ENCODE measurements at places on chromosomes 6 and 20. TPM values are rescaled to one million over a fixed set of nuclear protein-coding genes. Genes with fewer than 3 reads are reported as not detected.

GRCh38 chr6:144286503-144287393 is 1.6 kb downstream of the UTRN start:
- peak; percentile 89 for DNase-seq

DNA sequence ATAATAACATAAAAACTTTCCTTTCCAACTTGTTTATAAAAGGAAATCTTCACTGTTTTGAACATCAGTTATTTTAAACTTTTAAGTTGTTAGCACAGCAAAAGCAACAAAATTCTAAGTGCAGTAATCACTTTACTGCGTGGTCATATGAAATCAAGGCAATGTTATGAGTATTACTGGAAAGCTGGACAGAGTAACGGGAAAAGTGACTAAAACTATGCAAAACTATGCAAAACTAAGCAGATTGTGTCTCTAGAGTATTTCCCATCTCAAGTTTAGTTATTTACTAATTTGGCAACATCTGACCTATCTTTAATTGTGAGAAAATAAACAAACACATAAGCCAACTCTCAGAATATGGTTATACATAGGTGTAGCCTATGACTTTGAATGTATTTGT is 10.9 kb upstream of the ANKEF1 start:
- DNase-seq, result no peak

DNA sequence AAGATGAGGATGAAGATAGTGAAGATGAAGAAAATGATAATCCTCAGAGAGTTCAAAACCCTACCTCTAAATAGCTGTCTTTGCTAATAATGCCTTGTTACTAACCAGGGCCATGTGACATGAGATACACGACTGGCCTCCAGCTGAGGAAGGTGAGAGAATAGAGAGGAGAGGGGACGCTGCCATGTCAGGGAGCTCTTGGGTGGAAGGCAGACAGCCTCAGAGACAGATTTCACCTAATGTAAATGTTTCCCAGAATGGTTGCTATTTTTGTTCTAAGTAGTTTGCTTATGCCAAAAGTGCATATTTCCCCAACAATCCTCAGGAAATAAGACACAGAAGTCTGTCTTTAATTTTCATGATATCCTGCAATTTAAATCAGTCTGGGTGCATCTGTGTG is 138.4 kb downstream of the ELOVL4 start:
- DNase-seq, result no peak

DNA sequence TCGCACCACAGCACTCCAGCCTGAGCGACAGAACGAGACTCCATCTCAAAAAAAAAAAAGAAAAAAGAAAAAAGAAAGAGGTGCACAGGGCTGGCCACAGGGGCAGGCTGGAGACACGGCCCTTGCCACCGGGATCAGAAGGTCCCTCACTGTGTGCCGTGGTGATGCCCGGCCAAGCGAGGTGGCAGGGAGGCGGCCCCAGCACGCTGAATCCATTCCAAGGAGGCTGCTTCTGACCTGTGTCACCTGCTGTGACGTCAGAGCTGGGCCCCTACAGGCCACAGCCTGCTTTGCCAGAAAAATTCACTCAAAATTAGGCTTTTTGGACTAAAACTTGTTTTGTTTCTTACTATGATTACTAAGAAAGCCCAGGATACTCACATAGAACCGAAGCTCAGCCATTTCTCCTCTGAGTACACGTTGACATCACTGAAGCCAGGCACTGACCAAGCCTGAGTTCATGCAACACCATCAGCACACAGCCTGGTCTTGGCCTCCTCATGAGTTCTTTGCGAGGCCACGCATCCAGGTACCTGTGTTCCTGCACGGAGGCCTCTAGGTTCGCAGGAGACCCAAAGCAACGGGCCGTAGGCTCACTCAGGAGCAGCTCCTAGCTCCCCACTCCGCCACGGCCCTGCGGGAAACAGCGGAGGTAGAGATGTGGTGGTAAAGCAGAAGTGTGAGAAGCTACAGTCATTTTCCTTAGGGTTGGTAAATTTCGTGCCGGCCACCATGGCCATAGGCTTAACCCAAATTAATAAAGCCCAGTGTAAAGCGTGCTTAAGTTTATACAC is 67.8 kb downstream of the THBS2 start:
- DNase-seq, result no peak

- DNase-seq, result no peak
These were observed 23.7 kb upstream of the MMS22L start for GRCh38 chr6:97306544-97307320.

- DNase-seq, result no peak
These were observed 41.2 kb upstream of the NHSL1 start for GRCh38 chr6:138540468-138540867.

- DNase-seq, result no peak
These were observed 65.3 kb downstream of the NUS1 start for GRCh38 chr6:117740605-117741004.

DNA sequence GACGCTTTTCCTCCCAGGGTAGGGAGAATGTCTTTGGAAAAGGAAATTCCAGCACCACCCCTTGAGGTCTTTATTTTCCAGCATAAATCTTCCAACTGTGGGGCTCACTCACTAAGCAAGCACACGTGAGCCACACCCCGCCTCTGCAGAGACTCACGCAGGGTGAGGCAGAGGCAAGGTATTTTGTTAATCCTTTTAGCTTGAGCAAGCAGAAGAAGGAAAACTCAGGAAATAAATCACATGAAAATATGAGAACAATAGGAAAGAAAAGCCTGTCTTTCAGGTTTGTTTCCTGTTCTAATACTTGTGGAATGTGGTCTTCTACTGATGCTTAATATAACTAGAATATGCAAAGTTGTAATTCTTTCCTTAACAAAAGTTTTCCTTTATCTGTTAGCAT is 4.1 kb upstream of the PHACTR2 start:
- no peak for DNase-seq

GRCh38 chr6:8809662-8810061 is 374.3 kb upstream of the SLC35B3 start:
- DNase-seq, result no peak

DNA sequence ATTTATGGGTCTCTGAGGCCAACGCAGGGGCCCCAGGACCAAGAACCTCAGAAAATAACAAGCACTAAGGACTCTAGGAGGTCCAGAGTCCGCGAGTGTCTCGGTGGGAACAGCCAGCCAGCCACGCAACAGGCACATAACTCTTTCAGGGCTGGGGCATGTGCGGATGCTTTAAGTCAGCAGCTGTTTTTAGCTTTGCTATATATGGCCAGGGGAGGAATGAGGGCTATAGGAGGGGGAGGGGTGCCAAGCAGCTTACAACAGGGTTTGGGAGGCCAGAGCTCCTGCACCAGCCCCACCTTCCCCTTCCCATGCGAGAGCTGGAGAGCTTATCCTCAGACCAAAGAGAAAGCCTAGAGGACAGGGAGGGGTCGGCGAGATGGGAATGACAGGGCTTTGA is 6.2 kb downstream of the JPH2 start:
- no peak for DNase-seq

GRCh38 chr20:49852522-49853080 is 40.0 kb downstream of the SLC9A8 start:
- DNase-seq, result no peak

- DNase-seq, result no peak
These were observed 87.7 kb downstream of the PLCG1 start for GRCh38 chr20:41225091-41225490.

GRCh38 chr6:10355115-10355702 is 59.7 kb downstream of the TFAP2A start:
- no peak for DNase-seq

- no peak for DNase-seq
These were observed 167.9 kb upstream of the STMND1 start for GRCh38 chr6:16933961-16934360.

DNA sequence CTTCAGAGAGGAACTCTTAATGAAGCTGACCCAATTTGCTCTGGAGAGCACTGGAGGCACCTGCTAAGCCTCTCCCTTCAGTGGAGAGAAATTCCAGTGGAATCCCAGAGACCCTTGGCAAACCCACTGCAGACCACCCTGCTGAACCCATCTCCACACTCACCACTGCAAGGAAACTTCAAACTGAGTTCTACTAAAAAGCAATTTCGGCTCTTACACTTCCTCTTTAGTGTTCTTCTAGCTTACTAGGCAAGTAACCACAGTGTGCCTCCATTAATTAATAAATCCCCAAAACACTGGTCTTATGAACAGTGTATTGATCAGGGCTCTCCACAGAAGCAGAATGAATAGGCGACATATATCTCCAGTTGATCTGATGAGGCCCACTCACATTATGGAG is 43.0 kb upstream of the HLA-E start:
- no peak for DNase-seq

DNA sequence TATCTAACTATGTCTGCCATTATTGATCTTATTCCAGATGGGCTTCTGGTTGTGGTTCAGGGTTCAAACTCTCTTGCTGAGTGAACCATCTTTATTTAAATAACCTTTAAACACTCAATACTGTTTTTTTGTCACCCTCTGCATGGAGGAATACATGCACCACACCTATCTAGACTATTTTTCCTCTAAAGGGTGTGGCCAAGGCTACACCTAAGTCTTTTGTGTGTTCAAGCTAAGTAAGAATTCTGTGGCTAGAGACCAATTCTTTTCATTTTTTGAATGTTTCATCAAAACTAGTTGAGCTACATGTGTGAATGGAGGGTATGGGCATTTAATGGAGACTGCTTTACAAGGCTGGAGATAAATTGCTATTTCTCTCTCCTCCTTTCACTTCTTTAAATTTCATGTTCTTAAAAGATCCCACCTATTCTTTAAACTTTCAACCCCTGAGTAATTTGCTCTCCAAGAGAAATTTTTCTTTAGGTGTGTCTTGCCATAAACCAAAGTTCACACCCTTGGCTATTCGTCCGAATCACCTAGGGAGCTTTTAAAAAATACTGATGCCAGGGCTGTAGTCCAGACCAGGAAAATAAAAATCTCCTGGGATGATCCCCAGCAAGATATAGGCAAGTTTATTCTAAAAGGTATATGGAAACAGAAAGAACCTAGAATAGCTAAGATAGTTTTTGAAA is 24.8 kb upstream of the MBOAT1 start:
- DNase-seq, result no peak

GRCh38 chr6:145866456-145867396 is 52.1 kb upstream of the FBXO30 start:
- DNase-seq, result no peak

DNA sequence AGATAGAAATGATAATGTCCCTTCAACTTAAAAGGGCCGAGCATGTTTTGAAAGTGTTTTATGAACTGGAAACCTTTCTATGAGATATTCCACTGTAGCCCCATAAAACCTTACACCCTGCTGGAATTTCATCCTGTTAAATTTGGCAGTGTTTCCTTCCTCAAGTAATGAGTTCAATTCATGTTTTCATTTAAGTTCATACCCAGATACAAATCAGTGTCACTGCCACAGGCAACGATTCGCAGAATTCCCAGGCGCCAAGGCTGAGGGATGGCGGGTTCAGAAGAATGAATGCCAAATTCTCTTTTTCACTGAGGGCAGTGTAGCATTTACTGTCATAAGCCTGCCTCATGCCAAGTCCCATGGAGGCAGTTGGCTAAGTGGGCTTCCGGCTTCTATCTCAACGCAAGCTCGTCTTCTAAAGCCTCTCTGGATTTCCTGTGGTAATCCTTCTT is 511.8 kb upstream of the ID4 start:
- DNase-seq, result no peak

DNA sequence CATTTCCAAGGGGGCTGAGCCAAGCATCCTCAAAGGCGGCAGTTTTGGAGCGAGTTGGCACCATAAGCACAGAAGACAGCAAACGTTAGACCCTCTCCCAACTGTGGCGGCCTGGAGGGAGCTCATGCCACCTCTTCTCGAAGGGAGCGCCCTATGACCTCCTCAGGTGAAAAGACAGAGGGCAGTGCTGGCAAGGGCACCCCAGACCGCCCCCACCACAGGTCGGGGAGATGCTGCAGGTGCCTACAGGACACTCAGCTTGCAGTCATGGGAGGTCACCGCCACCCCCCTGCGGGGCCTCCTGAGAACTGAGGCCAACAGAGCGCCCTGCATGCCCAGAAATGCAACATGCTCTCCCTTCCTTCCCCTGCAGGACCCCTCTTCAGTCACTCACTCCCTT is 45.1 kb upstream of the BHLHE23 start:
- peak; percentile 65 for DNase-seq

- no peak for DNase-seq
These were observed 116.7 kb upstream of the SLC24A3 start for GRCh38 chr20:19095762-19096161.

DNA sequence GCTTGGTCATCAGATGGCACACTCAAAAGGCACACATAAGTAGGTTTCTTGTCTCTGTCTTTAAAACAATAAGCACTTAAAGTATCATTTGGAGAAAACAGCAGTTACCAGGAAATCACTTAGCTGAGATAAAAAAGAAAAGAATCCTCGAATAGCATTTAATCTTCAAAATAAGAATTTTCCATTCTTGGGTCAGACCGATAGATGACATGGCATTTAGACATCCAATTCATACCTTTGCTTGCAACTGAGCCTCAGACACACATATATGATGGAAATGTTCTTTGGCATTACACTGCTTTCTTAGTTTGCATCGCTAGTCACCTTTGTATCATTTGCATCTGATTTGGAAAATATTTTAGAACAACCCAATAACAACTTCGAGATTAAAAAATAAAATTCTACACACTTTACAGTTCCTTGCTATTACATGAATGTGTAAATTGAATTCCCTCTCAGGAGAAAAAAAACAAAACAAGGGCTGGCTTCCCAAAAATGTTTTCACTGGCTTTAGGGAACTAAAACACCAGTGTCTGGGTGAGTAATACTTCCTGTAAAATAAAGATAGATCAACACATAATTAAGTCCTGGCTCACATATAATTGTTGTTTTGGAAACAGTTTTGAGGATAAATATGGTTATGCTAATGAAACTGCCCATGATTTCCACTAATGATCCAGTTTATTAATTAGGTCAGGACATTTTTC is 1.3 kb upstream of the RNF217 start:
- no peak for DNase-seq

- DNase-seq, result no peak
These were observed 7.3 kb downstream of the TPMT start for GRCh38 chr6:18147616-18148015.

GRCh38 chr20:56573986-56574385 is 40.9 kb downstream of the FAM209B start:
- DNase-seq, result no peak

DNA sequence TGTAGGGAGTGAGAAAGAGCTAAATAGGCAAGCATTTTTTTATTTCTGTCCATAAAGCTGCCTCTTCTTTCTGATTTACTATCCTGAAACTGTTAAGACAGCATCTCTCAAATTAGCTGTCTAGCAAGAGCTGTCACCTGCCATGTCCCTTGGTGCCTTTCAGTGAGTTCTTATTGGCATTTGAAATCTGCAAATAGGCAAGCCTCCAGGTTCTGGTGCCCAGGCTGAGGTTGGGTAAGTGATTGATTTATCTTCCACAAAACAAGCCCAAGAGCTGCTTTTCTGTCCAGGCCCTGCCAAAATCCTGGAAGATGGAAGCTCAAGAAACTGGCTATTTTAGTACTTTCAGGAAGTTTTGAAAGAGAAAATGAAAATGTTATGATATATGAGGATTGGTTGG is 22.4 kb downstream of the MANEA start:
- DNase-seq, result no peak

- DNase-seq, result no peak
These were observed 251.4 kb downstream of the SMOC2 start for GRCh38 chr6:168692193-168692914.

C20orf144 gene
- total RNA-seq, result not detected

ENPP1 gene
- total RNA-seq, result 13.6 TPM

Measured in posterior vena cava (tissue), 2 donors.